ENCODE measurements at places on chromosomes 5 and 9.

DNA sequence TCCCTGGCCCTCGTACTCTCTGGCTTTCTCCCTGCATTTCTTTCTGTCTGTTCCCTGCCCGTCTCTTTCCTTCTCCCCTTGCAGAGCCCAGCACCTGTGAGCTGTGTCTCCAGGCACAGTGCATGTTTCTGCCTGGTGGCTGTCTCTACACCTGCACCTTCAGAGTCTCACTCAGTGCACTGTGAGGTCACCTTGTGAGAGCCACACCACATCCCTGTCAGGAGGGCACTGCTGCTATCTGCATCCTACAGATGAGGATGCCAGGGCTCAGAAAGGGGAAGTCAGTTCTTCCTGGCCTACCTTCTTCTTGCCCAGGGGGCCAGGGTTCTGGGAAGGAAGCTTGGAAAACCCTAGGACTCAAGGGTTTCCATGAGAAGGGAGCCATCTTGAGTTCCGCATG lies 69.7 kb upstream of the NEURL1B start:
- DNase-seq, result no peak

DNA sequence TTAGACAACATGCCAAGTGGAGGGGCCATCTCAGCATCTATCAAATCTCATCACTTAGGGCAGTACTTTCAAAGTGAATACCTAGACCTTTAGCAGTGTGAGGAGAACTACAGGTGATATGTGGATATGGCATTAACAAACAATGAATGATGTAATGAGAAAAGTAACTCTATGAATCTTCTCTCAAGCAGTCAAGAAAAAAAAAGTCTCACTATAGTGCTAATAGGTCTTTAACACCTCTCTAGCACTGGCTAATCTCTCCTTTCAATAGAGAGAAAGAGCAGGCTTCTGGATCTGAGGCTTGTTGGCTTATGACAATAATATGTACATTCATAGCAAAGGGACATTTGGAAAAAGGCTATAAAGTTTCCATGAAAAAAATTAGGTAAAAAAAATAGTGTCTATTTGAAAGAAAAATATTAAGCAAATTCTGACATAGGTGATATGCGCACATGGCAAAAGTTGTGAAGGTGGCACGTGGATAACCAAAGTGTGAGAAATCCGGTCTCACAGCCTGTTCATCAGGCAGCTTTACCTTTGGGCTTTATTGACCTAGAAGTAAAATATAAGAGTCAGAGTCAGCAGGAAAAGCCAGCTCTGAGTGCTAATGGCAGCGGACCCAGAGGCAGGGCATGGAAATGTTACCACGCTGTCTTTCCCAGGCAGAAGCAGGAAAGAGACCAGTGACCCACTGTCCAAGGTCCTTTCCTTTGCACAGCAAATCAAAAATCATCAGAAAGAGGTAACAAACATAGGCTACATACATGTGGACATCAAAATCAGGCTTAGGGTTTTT lies 203.4 kb downstream of the EFNA5 start:
- peak; percentile 7 for DNase-seq

DNA sequence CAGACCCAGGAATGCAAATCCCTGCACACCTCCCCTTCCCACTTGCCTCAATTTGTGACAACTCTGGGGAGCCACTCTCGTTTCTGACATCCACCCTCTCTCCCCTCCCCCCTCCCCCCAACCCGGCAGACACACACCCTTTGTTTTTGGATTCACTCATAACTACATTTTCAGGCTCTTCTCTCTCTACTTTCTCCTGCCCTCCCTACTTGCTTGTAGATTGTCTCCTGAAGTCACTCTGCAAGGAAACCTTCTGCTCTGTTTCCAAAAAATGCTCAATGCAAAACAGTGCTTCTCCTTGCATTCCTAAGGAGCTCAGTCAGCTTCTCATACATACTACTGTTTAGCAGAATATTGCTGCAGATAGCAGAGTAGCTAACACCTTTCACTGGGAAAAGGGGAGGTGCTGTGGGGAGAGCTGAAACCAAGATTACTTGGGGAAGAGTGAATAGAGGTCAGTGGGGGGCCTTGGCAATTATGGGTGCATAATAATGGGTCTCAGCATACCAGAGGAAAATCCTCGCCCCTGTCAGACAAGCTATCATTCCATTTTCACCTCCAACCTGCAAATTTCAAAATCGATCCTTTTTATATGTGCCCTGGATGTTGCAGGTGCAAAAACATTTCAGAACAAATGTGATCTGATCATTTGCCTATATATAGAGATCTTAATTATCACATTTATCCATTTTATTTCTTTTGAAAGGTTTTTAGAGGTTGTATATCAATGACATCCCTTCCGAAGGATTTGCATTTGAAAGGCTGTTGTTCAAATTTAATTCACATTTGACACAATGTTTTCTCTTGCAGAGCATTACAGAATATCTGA lies 1860.7 kb upstream of the WWC1 start:
- DNase-seq, result no peak

DNA sequence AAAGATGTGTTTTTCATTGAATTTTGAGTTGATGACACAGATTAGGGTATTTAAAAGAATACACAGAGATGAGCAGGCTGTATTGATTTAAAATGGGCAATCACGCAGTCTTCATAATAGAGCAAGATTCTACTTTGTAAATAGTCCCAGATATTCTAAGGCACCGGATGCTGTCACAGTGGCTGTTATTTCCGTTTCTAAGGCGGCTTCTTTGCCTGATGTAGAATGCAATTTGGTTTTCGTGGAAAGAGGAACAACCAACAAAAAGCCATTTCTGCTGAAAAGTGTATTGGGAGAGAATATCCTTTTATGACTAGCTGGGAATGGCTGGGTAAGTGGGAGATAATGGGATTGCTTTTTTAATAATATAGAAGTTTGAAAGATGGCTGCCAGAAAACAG lies 17.5 kb downstream of the PRKACG start:
- DNase-seq, result no peak

- no peak for DNase-seq
Observed at GRCh38 chr5:37789991-37790390, 49.9 kb downstream of the GDNF start.

- no peak for DNase-seq
Observed at GRCh38 chr5:149133795-149134777, 7.2 kb upstream of the ABLIM3 start.

GRCh38 chr9:92512622-92513021 lies 23.2 kb downstream of the ECM2 start:
- no peak for DNase-seq

DNA sequence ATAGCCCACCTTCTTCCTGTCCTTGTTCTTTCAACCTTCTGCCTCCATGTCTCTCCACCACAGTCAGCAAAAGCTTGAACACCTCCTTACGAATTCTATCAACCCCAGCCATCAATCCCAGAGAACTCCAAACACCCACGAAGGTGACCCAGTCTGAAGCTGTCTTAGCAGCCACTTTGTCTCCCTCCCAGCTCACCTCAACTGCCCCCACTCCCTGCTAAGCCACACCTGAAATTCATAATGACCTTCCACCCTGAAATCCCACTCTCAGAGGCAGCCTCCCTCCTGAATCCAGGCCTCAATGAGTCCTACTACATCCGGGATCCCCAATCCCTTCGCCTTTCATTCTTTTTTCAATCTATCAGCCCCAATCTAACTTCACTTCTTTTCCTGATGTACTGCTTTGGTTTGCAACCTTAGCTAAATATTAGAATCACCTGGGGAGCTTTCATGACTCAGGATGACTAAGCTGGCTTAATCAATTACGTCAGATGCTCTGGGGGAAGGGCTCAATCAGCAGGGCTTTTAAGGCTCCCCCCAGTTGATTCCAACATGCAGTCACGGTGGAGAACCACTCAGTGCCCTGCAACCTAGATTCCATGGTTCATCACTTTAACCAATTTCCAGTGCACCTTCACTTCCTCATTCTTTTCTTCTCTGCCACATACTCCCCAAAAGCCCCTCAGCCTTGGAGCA lies 32.2 kb downstream of the BHMT start:
- no peak for DNase-seq

Data from T-cell (primary cell).